CD4-positive, alpha-beta T cell treated with Interferon gamma for 1 hour (primary cell): ENCODE measurements at places on chromosomes 1 and 21.

GRCh38 chr1:110565565-110565964, 40.6 kb downstream of the KCNA2 start:
- DNase-seq, result no peak

DNA sequence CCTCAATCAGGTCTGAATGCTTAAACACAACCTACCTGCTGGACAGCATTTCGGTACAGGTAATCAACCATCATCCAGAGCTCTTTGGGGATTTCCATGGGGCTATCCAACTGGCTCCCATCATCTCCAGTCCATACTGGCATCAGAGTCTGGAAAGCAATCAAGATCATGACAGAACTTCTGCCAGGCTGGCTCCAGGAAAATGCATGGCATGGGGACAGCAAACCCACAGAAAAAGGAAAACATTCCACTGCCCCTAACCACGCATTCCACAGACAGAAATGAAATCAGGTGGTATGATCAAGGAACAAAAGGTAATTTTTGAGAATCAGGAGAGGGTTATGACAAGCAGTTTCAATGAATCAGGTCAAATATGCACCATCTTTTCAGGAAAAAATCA, 9.1 kb upstream of the MTF1 start:
- no peak for DNase-seq

DNA sequence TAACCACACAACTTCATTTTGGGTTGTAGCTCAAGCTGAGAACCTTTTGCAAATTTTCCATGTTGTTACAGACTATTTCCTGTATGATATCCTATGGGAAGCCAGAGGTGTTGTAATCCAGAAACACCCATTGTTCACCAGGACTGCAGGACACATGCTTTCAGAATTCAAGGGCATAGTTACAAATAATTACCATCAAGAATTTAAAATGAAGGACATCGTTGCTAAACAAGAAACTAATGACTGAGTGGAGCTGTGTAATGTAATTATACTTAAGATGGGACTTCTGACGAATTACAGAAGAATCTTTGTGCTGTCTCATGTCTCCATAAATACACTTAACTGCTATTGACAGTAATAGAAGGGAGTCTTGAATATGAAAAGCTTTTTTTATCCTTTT, 47.6 kb upstream of the HOOK1 start:
- no peak for DNase-seq

GRCh38 chr1:185565302-185565701, 168.9 kb upstream of the HMCN1 start:
- DNase-seq, result no peak

DNA sequence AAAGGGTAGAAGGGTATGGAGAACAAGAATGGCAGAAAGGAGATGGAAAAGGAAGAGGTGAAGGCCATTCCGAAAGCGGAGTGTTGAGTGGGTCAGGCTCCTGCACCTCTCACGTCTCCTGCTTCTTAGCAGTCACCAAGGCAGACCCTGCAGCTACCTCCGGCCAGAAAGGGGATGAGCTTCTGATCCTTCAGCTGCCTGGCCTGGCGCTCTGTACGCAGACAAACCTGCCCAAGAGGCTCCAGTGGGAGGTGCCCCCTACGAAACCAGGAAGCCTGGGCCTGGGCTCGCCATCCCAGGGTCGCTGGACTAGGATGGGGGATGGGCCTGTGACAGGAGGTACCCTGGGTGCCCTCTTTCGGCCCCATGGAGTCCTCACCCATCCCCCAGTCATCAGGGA, 3.0 kb downstream of the GPR61 start:
- no peak for DNase-seq
